ENCODE measurements at places on chromosomes 1 and 21.
A peak's percentile ranks its signal among the peaks of the same experiment; 100 is the strongest.

DNA sequence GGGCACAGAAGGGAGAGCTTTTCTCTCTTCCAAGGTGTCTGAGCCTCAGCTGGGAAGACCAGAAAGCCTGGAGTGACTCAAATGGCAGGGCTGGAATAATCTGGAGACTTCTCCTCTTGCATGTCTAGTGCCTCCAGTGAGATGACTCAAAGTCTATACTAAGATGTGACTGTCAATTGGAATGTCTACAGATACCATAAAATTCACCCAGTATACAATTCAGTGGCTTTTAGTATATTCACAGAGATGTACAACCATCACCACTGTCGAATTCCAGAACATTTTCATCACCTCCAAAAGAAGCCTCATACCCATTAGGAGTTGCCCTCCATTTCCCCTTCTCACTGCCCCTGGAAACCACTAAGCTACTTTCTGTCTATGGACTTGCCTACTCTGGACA is 47.9 kb upstream of the CNN3 start:
- no peak for DNase-seq

GRCh38 chr21:45466330-45467220 is 61.6 kb downstream of the COL18A1 start:
- DNase-seq, result no peak

DNA sequence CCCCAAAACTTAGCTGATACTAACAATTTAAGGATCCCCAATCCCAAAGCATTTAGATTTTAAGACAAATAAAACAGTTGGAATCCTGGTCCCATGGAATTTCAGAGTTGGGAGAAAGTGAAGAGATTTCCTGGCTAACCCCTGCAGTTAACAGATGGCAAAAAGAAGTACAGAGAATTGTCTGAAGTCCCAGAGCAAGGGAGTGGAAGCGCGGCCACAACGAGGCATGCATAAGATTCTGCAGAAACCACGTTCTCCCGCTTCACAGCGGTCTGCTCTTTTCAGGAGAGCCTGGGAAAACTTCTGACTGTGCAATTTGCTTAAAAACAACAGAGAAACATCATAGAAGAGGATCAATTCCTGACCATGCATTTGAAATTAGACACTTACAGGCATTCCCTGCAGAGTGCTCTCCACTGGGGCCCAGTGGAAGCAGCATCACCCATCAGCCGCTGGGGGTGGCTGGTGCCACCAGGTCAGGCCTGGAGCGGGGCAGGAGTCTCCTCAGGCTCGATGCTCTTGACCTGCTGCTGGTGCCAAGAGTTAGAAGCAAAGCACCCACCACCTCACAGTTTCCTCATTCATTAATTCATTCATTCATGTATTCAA is 226.7 kb upstream of the POU3F1 start:
- DNase-seq, result no peak

DNA sequence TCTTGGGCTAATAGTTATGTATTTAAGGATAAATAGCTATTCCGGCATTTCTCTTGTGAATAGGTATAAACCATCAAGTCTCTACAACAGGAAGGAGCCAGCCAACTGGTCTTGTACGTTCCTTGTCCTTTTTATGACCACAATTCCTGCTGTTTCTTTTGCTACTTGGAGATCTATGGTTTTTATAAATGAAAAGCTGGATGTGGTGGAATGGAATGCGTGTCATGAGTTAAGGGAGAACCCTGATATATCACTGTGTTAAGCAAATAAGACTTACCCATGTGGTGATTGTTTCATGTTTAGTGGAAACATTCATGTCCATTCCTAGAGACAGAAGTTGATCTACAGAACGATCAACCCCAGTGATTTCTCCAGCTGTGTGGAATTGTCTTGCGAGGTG is 282.1 kb downstream of the RPS6KC1 start:
- DNase-seq, result no peak

GRCh38 chr1:67575861-67576260 is 109.1 kb upstream of the GADD45A start:
- no peak for DNase-seq

DNA sequence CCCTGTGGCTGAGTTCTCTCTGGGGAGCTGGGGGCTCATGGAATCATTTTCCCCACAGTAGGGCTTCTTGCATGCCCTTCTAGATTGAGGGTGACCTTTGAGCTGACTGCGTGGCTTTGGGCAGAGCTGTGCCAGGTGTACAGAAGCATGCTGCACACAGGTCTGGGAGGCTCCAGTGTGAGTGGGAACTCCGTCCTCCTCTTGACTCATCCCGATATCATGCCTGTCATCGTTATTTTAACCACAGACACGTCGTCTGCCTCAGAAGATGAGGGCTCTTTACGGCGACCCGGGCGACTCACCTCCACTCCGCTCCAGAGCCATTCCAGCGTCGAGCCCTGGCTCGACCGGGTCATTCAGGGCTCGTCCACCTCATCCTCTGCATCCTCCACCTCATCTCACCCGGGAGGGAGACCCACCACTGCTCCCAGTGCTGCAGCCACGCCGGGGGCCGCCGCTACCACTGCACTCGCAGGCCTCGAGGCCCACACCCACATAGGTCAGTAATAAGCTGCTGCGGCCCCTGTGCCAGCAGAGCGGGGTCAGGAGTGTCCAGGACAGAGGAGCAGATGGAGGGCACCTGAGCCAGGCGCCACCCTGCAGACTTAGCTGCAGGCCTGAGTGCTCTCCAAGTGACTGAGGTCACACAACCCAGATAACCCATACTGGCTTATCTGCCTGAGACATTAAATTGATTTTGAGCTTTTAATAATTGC is 39.8 kb downstream of the DIP2A start:
- no peak for DNase-seq

- peak; percentile 55 for DNase-seq
Observed at GRCh38 chr1:199113265-199113869, 474.5 kb downstream of the PTPRC start.

GRCh38 chr1:220229771-220230170 is 42.5 kb downstream of the RAB3GAP2 start:
- DNase-seq, result no peak

DNA sequence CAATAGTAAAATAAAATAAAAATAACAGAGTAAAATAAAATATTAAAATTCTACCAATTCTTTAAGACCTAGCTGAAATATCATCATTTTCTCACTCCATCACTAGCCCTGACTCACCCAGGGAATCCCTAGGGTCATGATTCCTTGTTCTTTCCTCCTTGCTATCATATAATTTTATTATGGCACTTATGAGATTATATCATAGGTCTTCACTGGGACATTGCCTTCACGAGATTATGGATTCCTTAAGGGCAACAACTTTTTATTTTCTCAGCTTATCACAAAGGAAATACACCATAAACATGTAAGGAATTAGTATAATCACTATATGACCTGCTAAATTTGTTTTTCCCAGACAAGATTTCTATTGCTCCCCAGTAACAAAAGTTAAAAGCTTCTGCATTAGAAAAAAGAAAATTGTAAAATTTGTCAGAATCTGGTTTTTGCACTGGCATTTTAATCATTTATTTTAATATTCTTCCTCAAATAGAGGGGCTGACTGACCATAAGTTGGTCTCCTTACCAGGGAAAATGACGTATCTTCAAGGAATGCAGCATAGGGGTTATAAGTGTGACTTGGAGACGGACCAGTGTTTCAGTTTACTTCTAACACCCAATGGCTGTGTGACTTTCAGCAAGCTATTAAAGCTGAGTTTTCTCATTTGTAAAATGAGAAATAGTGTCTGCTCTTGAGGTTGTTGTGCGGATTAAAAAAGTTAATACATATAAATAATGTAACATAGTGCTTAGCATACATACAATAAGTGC is 8.8 kb upstream of the CLCA4 start:
- no peak for DNase-seq

- DNase-seq, result no peak
Observed at GRCh38 chr21:39479164-39479813, 27.5 kb downstream of the SH3BGR start.

GRCh38 chr1:184905601-184906322 is 68.5 kb downstream of the NIBAN1 start:
- no peak for DNase-seq

DNA sequence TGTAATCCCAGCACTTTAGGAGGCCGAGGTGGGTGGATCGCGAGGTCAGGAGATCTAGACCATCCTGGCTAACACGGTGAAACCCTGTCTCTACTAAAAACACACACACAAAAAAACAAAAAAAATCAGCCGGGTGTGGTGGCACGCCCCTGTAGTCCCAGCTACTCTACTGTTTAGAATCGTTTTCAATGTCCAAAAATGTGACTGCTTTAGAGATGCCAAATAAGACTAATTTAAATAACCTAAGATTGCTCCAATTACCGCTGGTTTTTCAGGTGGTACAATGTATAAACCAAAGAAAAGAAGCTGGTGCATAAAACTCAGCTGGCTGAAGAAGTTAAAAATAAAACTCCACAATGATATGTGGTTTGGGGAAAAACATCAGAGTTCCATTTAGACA is 132.0 kb downstream of the RERE start:
- DNase-seq, result no peak

DNA sequence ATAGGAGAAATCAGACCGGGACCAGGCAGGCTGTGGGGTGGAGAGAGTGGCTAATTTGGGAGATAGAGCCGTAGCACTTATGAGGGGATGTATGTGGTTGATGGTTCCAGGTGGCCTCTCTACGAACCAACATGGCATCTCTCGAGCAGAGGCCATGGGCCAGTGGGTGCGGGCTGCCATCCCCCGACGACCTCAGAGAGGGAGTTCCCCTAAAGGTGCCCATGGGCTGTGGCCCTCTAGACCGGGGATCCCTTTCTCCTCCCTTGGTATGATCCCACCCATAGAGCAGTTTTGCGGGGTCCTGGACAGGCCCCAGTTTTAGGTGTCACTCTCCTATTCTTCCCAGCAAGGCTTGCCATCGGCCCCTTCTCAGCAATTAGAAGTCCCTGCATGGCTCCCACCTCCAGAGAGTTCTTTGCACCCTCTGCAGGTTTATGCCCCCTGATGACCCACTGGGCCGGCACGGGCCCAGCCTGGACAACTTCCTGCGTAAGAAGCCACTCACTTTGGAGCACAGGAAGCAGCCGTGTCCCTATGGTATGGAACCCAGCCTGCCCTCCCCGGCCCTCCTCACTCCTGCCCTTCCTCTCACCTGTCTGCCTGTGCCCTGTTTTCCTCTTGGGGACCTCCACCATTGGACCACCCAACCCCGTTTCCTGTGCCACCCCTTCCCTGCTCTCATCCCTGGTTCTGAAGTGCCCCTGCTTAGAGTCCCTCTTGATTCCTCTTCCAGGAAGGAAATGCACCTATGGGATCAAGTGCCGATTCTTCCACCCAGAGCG is 7.8 kb downstream of the ZC3H12A start:
- no peak for DNase-seq
